KBM-7 (cell line): ENCODE measurements at places on chromosomes 12 and 14.

- DNase-seq: no peak
These were observed 381.6 kb downstream of the VRK1 start for GRCh38 chr14:97178781-97179180.

DNA sequence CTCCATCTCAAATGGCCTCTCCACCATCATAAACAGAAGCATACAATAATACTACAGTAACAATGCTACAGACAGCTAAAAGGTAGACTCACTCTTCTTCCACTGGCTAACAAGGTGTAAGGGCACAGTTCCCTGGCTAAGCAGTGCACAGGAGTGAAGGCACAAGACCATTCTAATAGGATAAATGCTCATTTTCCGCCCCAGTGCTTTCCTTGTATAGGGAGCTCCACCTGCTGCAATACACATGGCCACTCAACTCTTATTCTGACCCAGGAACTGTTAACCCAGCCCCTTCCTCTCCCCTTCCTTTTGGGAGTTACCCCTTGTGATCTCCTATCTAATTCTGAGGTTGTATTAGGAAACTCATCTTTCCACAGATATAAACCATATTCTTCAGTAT, 124.6 kb downstream of the KCNK10 start:
- no peak for DNase-seq

DNA sequence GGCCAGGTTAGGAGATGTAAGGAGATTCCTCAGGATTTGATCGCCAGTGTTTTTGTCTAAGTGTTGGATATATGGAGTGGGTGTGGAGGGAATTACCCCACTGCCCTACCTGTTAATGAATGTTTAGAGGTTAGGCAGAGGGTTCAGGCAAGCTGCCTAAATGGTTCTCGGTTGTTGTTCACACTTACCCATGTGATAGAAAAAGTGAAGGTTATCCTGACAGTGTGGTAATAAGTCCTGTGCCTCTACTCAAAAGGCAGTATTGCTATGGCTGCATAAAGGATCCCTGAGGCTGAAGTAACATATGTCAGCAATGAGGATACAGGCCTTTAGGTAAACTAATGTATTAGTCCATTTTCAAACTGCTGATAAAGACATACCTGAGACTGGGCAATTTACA, 112.0 kb downstream of the GPHN start:
- no peak for DNase-seq

DNA sequence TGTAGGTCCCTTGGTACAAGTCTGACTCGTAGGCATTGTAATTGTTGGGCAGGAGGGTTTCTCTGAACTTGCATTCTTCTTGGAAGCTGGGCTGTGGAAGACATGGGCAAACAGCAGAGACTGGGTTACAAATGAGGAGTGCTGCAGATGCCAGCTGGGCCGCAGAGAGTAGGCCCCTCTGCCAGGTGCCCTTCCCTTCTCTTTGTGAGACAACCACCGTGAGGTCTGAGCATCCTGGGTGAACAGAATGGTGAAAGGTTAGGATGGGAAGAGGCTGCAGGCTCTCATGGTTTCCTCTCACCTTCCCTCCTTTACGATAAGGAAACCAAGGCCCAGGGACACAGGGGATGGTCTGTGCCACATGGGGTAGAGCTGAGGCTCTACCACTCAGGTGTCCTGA, 11.3 kb downstream of the FGF6 start:
- DNase-seq: no peak

GRCh38 chr14:35296545-35296944, 4.4 kb downstream of the PSMA6 start:
- no peak for DNase-seq

GRCh38 chr12:21769307-21769706, 5.2 kb downstream of the KCNJ8 start:
- no peak for DNase-seq
